ENCODE measurements at places on chromosomes 6 and 20.

DNA sequence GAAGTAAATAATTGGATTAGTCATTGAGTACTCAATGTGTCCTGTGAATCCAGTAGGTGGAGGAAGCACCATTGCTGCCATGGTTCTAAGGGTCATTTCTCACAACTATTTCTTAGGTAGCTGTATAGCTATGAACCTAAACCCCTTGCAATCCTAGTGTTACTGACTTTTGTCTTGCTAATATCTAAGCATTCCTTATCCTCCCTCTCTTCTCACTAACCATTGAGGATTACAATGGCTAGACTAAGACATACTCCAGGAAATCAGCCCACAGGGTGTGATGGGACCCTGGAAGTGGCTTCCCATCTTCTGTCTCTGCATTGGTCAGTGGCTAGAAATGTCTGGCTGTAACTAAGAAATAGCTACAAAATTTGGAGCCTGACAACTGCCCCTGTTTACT, 27.3 kb upstream of the FOXA2 start:
- DNase-seq: no peak

- DNase-seq: peak; percentile 41
Observed at GRCh38 chr6:26330859-26331217, 34.2 kb upstream of the BTN3A2 start.

DNA sequence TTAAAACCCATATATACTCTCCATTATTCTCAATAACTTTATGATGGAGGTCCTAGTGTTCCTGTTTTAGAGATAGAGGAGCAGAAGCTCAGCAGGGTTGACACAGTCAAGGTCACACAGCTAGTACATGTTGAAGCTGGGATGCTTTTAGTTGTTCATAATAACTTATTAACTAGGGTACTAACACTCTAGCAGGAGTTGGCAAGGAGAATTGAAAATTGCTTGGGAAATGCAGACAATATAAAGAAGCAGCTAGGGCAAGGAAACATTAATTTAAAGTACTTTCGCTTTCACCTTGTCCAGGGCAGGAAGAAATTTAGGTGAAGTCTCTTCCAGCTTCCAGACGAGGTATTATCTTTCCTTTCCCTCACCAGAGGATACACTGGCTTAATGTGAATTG, 133.7 kb downstream of the RCAN2 start:
- no peak for DNase-seq

DNA sequence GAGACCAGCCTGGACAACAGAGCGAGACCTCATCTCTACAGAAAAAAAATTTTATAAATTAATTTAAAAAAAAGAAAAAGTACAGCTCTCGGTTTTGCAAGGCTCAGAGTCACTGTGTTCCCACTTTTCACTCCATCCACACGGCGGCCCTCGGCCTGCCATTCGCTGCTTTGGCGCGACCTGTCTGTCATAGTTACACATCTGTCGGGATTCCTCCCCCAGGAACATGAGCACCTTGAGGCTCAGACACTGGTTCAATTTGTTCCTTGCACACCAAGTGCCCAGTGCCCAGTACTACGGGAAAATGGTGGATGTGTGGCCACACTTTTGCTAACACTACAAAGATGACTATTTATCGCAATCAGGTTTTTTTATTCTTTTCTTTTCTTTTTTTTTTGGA, 8.4 kb downstream of the CTSZ start:
- DNase-seq: no peak

GRCh38 chr20:40865095-40865494, 163.5 kb upstream of the TOP1 start:
- DNase-seq: no peak

DNA sequence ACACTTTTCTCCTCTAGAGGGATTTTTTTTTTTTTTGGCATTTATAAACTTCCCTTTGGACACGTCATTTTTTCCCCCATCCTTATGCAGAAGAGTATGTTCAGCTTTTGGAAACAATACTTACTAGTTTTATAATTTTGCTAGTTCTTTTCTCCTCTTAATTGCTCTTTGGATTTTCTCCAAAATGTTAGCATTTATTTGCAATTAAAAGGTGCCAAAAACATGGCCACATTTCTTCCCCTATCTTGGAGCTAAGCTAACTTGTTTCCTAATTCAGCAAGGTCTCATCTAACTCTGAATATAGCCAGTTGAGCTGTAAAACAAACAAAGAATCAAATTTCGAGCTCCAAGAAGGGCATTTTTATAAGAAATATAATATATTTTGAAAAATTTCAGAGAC, 39.2 kb upstream of the RNF182 start:
- DNase-seq: no peak

DNA sequence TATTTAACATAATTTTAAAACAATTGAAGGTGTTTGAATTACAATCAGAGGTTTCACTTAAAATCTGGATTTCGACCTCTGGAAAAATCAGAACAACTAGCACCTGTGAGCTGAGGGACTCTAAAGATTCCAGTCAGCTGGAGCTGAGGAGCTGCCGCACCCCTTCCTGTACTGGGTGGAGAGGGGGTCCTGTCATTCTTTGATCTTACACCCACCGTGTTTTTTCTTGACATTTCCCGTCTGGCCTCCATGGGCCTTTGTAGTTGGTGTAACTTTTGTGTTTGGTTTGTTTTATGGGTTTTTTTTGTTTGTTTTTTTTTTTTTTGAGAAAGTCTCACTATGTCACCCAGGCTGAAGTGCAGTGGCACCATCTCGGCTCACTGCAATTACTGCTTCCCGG, 17.2 kb downstream of the ARFGEF2 start:
- no peak for DNase-seq

DNA sequence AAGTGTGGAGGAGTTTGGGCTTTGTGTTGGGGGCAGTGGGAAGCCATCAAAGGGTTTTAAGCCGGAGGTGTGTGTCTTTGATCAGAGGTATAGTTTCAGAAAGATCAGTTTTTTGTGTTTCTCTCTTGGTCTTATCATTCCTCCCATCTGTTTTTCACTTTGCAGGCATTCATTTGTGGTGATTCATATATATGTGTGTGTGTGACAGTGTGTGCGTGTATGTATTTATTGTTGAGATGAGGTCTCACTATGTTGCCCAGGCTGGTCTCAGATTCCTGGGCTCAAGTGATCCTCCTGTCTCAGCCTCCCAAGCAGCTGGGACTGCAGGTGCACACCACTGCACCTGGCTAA, 11.1 kb upstream of the SERINC3 start:
- DNase-seq: no peak

DNA sequence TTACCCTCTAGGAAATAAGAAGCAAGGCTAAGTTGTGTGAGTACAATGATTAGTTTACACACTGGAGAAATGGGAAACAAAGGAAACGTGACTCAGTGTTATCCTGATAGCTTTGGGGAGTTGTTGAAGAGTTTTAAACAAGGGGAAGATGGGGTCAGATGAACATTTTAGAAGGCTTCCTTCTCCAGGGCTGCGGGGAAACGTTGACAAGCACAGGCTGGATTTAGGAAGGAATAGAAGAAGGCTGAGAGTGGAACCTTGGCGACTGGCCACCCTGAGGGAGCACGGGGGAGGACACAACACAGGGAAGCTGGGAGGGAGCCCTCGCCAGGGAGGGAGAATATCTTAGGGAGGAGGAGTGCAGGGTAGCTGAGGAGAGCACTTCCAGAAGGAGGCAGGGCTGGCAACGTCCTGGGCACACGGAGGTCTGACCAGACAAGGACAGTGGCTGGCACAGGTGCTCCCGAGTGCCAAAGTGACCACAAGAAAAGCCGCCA, 134.7 kb downstream of the AIG1 start:
- DNase-seq: no peak

DNA sequence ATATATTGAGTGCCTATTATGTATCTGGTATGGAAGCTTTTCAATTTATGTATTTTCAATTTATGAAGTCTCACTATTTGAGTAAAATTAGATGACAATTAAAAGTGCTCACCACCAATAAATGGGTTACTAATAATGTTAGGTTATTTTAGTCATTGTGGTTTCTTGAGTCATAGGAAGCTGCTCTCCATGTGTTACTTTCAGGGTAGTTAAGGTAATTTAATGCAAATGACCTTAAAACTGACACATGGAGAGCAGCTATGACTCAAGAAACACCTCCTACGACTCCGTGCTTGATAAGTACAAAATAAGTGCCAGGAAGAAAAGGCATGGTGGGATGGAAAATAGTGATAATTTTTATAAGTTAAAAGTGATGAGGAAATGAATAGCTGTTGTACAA, 16.5 kb upstream of the TINAG start:
- no peak for DNase-seq

DNA sequence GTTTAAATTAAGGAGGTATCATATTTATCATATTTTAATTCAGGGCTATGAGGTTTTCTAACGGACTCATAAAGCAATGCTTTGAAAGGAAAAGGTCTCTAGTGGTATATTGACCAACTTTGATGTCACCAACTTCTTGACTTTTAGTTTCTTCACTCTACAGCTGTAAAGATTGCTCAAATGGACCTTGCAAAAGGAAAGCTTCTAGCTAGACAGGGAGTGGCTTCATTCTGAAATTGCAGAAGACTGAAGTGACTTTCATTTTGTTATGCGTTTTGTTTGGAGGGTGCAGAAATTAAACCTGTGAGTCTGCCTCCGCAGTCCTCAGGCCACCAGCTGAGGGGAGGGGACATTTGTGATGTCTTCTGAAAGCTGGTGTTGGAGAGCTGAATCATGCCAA, 95.7 kb downstream of the SLC24A3 start:
- no peak for DNase-seq

DNA sequence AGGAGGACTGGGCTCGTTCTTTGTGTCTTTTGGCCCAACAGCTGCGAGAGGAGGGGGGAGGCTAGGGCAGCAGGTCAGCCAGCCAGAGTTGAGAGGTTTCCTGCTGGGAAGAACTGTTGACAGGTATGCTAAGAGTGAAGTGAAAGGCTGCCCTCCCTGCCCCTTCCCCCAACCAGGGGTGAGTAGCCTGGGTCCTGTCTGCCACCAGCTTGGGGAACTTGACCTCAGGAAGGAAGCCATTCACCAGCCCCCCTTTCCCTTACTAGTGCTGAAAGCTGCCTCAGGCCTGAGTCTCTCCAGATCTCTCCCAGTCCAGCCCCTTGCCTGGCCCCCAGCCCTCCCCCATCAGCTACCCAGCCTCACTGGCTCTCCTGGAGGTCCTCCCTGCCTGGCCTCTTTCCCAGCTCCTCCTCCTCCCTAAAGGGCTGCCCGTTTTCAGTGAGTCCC, 20.7 kb upstream of the ZNF76 start:
- no peak for DNase-seq

DNA sequence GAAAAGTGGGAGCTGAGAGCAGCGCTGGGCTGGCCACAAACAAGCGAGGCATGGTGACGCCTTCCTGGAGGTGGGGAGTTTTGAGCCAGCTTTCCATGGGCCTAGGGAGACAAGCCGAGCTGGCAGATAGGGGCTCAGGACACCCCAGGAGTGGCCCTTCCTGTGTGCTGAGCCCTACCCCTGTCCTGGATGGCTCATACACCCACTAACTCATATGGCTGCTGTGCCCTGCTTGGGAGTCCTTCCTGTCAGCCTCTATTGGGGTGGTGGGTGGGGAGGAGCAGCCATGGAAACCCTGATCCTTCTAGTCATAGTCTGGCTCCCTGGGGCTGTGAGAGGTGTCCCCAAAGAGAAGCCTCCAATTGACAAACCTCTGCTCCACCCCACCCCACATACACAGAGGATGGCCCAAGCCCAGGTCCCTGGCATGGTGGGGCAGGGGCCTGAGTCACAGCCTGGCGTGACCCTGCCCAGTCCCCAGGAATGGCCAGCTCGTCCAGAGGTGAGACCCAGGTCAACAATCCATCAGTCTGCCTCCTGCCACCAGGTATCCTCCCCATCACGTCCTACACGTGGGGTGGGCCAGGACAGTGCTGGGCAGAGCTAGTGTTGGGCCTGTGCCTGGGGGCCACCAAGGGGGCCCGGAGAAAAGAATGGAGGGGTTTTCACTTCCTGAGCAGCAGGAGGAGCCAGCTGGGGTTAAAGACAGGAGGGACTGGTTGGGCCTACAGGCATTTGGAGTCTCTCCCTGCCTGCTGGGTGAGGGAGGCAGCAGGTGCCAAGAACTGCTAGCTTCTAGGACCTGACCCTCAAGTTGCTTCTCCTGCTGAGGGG, 52.2 kb downstream of the MRPL14 start:
- no peak for DNase-seq

- no peak for DNase-seq
Observed at GRCh38 chr6:41724228-41724580, 11.2 kb downstream of the TFEB start.

DNA sequence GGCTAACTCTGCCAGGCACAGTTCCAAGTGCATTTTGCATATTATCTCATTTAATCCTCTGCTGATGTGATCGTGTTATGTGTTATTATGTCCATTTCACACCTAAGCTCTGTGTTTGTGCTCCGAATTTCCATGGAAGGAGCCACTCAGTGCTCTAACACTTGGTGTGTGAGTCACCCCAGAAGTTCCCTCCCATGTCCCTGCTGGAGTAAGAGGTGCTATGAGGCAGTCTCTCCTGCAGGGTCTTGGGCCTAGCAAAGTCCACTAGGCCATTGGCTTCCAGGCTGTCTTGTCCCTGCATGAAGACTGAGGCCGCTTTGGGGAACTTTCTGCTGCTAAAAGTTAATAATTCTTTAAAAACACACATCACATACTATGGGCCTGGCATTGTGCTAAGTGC, 405.9 kb upstream of the SULF2 start:
- no peak for DNase-seq

GRCh38 chr6:156910938-156911337, 133.8 kb downstream of the ARID1B start:
- DNase-seq: no peak

- no peak for DNase-seq
Observed at GRCh38 chr6:34144581-34145160, 1.2 kb downstream of the GRM4 start.

DNA sequence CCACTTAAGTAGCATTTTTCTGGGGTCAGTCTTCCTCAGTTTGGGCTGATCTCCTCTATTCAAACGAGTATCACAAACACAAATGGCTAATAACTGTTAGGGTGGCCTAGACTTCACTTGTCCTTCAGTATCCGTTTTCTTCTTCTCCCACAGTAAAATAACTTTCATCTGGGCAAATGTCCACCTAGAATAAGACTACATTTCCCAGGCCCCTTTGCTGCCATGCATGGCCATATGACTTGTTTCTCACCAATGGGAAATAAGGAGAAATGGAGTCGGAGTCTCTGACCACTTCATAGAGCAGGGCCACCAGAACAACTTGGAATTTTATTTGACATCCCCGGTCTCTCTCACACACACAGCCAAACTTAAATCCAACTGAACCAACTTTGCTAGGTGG, 51.4 kb downstream of the SULF2 start:
- DNase-seq: no peak

- no peak for DNase-seq
Observed at GRCh38 chr6:137685798-137686375, 181.2 kb upstream of the TNFAIP3 start.

- DNase-seq: no peak
Observed at GRCh38 chr6:6005051-6006005, 1.4 kb downstream of the NRN1 start.

- DNase-seq: no peak
Observed at GRCh38 chr20:18004384-18005031, 35.7 kb downstream of the MGME1 start.

DNA sequence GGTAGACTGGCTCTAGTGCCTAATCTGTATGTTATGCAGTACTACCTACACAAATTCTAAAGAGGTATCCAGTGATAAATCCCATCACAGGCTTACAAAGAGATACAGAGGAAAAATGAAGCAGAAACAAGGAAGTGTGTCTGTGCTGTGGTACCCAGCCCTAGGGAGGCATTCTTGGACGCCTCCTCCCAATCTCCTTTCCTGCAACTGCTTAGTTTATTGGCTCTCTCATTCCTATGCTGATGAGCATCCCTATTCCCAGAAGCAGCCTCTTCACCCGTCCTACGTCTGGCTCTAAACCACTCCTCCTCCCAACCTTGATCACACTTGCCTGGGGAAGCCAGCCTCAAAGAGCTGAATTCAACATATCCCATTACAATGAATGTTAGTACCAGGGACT, 34.5 kb upstream of the TGM6 start:
- no peak for DNase-seq
